ENCODE measurements at places on chromosomes 2 and 18. TPM values are rescaled to one million over a fixed set of nuclear protein-coding genes. Genes with fewer than 3 reads are reported as not detected.

CNRIP1 gene
- 53.0 TPM for total RNA-seq

DNA sequence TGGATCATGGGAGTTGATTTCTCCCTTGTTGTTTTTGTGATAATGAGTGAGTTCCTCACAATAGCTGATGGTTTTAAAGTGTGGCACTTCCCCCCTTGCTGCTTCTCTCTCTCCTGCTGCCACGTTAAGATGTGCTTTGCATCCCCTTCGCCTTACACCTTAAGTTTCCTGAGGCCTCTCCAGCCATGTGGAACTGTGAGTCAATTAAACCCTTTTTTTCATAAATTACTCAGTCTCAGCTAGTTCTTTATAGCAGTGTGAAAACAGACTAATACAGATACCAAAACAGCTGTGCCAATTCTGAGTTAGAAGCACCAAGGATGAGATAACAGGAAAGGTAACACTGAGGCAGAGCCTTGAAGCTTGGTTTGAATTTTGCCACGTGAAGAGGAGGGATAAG, 44.7 kb downstream of the ITSN2 start:
- peaks cover 5% of the 10 kb centered on the region for H3K4me1 ChIP-seq
- DNase-seq = no peak
- no peak overlapping the region for H3K4me3 ChIP-seq
- no peaks in the 10 kb centered on the region for H3K27me3 ChIP-seq
- H3K27ac ChIP-seq = no peak overlapping the region

CROCC2 gene
- total RNA-seq = 2.4 TPM

GRCh38 chr2:199462956-199463692, 5.4 kb upstream of the SATB2 start:
- H3K36me3 ChIP-seq = no peaks in the 10 kb centered on the region
- H3K27ac ChIP-seq = no peak overlapping the region
- peak overlapping the region; percentile 36 for H3K4me3 ChIP-seq
- peaks cover 3% of the 10 kb centered on the region for H3K27me3 ChIP-seq
- peaks cover 9% of the 10 kb centered on the region for H3K4me1 ChIP-seq

OTOS gene
- not detected for total RNA-seq

CYBRD1 gene
- 158 TPM for total RNA-seq

- no peaks in the 10 kb centered on the region for H3K36me3 ChIP-seq
- H3K27me3 ChIP-seq = no peaks in the 10 kb centered on the region
- no peak for DNase-seq
- H3K4me1 ChIP-seq = no peaks in the 10 kb centered on the region
- no peak overlapping the region for H3K4me3 ChIP-seq
These were observed 20.8 kb downstream of the RASGRP3 start for GRCh38 chr2:33497221-33497650.

RBM44 gene
- 0.18 TPM for total RNA-seq

- no peak for DNase-seq
- no peak overlapping the region for H3K4me3 ChIP-seq
- H3K27ac ChIP-seq = no peak overlapping the region
- no peaks in the 10 kb centered on the region for H3K27me3 ChIP-seq
These were observed 137.6 kb downstream of the TNS1 start for GRCh38 chr2:217864963-217865772.

IL37 gene
- not detected for total RNA-seq

DNA sequence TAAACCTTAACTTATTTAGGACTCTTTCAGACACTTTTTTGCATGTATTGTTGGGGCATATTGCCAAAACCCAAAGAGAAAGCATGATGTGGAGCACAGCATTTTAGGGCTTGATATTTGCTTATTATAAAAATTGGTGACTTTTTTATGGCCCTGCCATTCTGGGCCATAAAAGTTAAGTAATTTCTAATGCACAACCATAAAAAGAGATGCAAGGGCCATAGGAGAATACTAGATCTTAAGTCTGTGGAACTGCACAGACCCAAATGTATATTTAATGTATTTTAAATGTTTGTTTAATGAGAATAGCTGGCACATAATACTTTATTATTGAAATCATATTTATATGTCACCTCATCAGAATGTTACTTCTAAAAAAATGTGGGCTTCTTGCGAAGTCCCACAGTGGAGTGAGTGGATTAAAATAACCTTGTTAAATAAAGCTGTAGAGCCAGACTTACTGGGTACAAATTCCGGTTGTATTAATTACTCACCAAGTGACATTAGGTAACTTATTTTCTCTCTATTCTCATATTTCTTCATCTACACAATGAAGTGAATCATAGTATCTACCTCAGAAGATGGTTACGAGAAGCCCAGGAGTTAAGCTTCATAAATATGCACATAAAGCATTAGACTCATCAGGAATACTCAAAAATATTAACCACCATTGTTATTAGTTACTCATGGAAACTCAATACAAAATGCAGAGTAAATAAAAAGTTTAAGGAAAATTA, 52.2 kb downstream of the HNMT start:
- no peak overlapping the region for H3K4me3 ChIP-seq
- no peaks in the 10 kb centered on the region for H3K36me3 ChIP-seq
- no peaks in the 10 kb centered on the region for H3K27me3 ChIP-seq
- DNase-seq = no peak

NEB gene
- 0.18 TPM for total RNA-seq

TRIB2 gene
- 209 TPM for total RNA-seq

KLHL30 gene
- total RNA-seq = 0.23 TPM

FAM237A gene
- not detected for total RNA-seq

GULP1 gene
- total RNA-seq = 57.3 TPM

DNA sequence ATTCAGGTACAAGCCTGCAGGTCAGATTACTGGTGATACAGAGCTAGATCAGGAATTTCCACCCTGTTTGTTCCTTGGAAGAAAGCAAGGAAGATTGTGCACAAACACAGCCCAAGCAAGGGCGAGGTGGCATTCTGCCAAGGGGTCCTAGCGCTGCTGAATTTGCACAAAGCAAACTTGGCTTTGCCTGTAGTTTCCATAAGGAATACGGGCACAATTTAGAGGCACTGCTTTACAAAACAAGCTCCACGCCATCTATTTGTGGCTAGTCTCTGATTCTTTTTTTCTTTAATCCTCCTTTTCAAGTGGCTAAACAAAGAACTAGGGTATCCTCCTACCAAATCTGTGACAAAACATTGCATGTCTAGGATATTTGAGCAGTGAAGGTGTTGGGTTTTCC, 195.5 kb upstream of the ACVR2A start:
- no peaks in the 10 kb centered on the region for H3K4me1 ChIP-seq
- H3K36me3 ChIP-seq = no peaks in the 10 kb centered on the region
- no peak overlapping the region for H3K4me3 ChIP-seq

DNA sequence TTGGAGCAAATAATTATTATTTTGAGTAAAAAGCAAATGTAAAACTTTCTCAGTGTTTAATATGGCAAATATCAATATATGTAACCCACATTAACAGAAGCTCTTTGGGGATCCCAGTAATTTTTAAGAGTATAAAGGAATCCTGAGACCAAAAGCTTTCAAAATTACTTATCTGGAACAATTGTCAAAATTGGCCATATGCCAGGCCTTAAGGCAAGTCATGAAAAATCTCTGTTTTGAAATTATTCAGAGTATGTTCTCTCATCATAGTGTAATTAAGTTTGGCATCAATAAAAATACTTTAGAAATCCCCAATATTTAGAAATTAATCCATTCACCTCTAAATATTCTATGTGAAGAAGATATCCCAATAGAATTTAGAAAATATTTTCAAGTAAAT, 225.3 kb upstream of the ARL4C start:
- no peaks in the 10 kb centered on the region for H3K36me3 ChIP-seq
- no peak for DNase-seq
- no peaks in the 10 kb centered on the region for H3K4me1 ChIP-seq
- no peak overlapping the region for H3K27ac ChIP-seq
- no peaks in the 10 kb centered on the region for H3K27me3 ChIP-seq

DNA sequence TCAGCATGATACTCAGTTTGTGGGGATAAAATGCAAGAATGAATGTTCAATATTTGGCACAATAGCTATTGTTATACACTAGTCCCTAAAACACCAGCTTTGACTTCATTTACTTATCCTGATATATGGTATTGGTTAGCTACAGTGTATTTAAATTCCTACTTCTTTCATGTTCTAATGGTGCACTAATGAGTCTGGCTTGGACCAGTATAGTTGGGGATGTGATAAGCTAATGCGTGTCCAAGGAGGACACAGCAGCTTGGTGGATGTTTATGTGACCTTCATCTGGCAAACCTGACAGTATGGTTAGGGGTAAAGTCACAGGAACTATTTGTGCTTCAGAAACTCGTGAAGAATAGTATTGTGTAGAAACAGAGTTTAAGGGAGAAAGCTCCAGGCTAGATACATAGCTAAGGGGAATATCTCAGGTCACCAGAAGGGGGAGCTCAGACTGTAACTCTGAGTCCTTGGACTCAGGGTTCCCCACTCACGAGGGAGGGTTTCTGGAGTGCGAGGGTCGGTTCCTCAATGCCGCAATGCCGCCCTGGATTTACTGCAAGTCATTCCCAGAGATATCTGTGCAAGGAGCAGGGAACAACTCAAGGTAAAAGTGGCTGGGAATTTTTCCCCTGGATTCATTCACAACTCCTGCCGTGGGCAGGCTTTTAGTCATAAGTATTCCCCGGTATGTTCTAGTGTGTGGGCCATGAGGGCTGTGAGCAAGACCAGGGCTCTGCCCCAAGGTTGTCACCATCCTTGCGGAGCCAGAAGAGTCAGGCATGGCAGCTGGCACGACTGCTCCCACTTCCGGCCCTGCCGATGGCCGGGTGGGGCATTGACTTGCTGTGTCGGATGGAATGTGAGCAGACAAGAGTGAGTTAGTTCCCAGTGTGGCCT, 14.5 kb downstream of the IL1R2 start:
- no peak overlapping the region for H3K4me3 ChIP-seq
- peaks cover 11% of the 10 kb centered on the region for H3K4me1 ChIP-seq
- H3K36me3 ChIP-seq = no peaks in the 10 kb centered on the region
- H3K27ac ChIP-seq = peak overlapping the region; percentile 37
- H3K27me3 ChIP-seq = no peaks in the 10 kb centered on the region
- no peak for DNase-seq

GRCh38 chr2:71452565-71452964, 796 bp upstream of the DYSF start:
- H3K36me3 ChIP-seq = no peaks in the 10 kb centered on the region
- no peaks in the 10 kb centered on the region for H3K27me3 ChIP-seq
- DNase-seq = no peak
- no peaks in the 10 kb centered on the region for H3K4me1 ChIP-seq
- H3K27ac ChIP-seq = no peak overlapping the region

GRCh38 chr2:232937278-232937906, 67.3 kb downstream of the SNORC start:
- DNase-seq = no peak
- no peak overlapping the region for H3K27ac ChIP-seq
- H3K4me3 ChIP-seq = no peak overlapping the region
- H3K4me1 ChIP-seq = no peaks in the 10 kb centered on the region
- H3K36me3 ChIP-seq = no peaks in the 10 kb centered on the region

GRCh38 chr2:17271416-17271815, 246.8 kb downstream of the RAD51AP2 start:
- no peaks in the 10 kb centered on the region for H3K27me3 ChIP-seq
- H3K27ac ChIP-seq = no peak overlapping the region
- no peak for DNase-seq
- H3K36me3 ChIP-seq = no peaks in the 10 kb centered on the region

GRCh38 chr18:50679656-50680055, 119.8 kb downstream of the MAPK4 start:
- H3K27ac ChIP-seq = no peak overlapping the region
- no peak overlapping the region for H3K4me3 ChIP-seq
- no peaks in the 10 kb centered on the region for H3K36me3 ChIP-seq
- DNase-seq = no peak

DNA sequence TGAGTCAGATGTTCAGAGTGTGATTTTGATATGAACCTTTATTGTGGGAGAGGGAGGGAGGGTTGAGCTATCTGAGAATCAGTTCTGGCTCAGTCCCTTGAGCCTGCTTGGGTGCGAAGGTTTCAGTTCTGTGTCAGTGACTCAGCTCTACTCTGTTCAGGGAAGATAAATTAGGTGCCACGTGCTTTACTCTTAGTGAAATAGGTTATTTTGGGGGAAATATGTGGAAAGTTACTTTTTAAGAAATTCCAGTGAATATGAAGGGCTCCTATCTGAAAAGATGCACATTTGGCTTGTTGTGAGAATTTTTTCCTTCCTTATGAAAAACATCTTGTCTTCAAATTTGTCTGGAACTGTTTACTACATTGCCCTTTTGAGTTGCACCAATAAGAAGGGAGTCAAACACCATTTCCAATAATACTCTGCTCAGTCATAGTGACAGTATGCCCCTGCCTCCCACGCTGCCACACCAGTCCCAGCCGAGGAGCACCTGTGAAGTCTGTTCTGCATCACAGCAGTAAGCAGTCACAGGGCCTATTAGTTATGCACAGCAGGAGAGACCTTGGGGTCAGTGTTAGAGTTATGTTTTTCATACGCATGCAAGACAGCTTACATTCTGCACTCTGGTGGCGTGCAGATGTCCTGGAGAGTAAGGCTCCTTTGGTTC, 32.8 kb upstream of the DNAH7 start:
- no peaks in the 10 kb centered on the region for H3K4me1 ChIP-seq
- no peaks in the 10 kb centered on the region for H3K36me3 ChIP-seq
- DNase-seq = no peak
- H3K27ac ChIP-seq = no peak overlapping the region

NT5C1B gene
- not detected for total RNA-seq

RAB31 gene
- total RNA-seq = 175 TPM

PFN4 gene
- total RNA-seq = 1.4 TPM

MLPH gene
- total RNA-seq = 18.5 TPM

UGT1A4 gene
- 0.36 TPM for total RNA-seq
